ENCODE measurements at places on chromosomes 3 and 15.

GRCh38 chr3:45942051-45942825 is 1.0 kb upstream of the CXCR6 start:
- no peak for DNase-seq

GRCh38 chr15:65918945-65919344 is 49.7 kb downstream of the RAB11A start:
- DNase-seq = no peak

DNA sequence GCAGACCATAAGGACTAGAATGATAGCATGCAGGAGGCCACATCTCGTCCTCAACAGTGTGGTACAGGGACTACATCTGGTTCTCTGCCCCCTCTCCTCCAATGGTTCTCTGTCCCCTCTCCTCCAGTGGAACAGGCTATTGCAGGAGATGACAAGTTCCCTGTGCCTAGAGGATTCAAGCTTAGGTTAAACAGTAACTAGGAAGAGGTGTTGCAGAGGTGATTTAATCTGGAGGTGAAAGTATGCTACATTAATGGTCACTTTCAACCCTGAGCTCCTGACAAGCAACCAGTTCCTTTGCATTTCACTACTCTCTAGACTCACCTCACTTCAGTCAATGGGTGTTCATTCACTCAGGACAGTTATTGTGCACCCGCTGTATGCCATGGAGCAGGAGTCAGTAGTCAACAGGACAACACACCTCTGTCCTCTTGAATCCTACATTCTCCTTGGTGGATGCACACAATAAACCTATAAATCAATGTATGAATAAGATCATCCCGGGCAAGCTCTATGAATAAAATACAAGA is 16.0 kb downstream of the SPATA12 start:
- no peak for DNase-seq

DNA sequence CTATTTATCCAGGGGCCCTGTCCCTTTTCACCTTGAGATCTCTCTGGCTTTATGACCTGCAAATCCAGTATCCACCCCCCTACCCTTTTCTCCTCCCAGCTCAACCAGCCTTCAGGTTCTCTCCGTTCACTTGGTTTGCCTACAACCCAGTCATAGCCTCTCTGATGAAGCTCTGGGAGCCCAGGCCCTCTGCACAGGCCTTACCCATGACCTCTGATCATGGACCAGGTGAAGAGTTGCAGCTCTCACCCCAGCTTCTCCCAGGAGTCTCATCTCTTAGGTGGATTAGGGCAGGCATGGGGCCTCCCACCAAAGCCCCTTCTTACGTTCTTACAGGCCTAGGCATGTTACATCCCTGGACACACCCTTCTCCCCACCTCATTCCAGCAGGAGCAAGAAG is 59.8 kb downstream of the EXOG start:
- DNase-seq = no peak

GRCh38 chr3:139310474-139310933 is 33.3 kb upstream of the MRPS22 start:
- DNase-seq = no peak

- no peak for DNase-seq
Observed at GRCh38 chr15:101193120-101193644, 58.7 kb downstream of the CHSY1 start.

DNA sequence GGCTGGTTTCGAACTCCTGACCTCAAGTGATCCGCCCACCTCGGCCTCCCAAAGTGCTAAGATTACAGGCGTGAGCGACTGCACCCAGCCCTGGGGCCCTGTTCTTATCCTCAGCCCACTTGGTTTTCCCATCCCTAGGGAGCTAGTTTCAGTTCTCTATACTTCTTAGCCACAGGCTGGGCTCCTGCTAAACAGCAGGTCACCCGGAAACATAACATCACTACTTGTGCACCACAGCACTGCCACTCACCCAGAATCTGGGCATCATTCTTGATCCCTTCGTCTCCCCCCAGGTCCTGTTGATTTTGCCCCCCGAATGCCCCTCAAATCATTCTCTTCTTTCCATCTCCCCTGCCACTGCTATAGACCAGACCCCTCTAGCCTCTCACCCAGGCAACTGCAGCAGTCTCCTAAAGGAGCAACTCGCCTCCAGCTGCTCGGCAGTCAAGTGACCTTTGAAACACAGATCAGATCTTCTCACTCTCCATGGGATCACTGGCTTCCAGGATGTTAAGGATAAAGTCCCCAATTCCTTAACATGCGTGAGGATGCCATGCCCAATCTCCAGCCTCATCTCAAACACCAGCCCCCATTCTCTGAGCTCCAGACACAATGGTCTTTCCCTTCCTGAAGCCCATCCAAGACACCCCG is 5.6 kb upstream of the AP3S2 start:
- DNase-seq = no peak

DNA sequence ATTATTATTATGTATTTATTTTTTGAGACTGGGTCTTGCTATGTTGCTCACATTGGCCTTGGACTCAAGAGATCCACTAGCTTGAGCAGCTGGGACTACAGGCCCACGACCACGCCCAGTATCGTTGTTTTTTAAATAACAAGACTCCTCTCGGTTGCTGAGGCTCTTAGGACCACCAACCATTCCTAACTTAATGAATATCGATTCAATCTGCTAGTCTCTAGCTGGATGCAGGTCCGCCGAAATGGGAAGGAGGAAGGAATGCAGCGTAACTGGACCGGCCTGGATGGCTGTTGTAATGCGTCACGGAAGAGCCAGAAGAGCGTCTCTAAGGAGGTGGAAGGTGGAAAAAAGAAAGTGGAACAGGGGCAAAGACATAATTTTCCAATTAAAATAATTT is 1.7 kb downstream of the ANXA2 start:
- DNase-seq = no peak

DNA sequence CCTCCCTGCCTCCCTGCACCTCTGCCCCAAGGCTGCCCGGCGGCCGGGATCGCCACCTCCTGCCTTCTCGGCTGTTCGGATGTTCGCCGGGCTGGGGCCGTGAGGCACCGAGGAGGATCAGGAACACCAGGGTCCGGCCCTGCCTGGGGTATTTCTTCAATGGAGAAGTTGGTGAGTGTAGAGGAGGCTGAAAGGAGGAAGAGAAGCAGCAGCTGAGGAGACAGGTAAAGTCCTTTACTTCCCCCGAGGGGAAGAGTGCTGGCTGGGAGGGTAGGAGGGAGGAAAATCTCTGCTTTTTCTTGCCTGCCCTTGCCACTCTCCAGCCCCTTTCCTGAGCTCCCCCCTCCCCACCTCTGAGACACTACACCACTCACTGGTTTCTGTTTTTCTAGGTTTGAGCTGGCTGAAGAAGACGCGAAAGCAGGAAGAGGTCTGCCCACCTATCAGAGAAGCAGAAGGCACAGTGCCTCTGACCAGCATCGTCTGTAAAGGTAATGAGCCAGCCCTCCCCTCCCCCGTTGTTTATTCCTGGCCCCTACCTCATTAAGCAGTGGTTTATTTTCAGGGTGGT is 519 bp downstream of the ASB7 start:
- peak; percentile 53 for DNase-seq

- DNase-seq = no peak
Observed at GRCh38 chr15:49380912-49381311, 42.1 kb upstream of the FGF7 start.

GRCh38 chr15:72912121-72912520 is 128.6 kb upstream of the ADPGK start:
- no peak for DNase-seq

- DNase-seq = no peak
Observed at GRCh38 chr3:121793078-121793477, 41.8 kb downstream of the IQCB1 start.

- no peak for DNase-seq
Observed at GRCh38 chr3:106750092-106750491, 627.1 kb upstream of the CCDC54 start.

- DNase-seq = no peak
Observed at GRCh38 chr3:98971169-98971681, 69.7 kb upstream of the DCBLD2 start.

DNA sequence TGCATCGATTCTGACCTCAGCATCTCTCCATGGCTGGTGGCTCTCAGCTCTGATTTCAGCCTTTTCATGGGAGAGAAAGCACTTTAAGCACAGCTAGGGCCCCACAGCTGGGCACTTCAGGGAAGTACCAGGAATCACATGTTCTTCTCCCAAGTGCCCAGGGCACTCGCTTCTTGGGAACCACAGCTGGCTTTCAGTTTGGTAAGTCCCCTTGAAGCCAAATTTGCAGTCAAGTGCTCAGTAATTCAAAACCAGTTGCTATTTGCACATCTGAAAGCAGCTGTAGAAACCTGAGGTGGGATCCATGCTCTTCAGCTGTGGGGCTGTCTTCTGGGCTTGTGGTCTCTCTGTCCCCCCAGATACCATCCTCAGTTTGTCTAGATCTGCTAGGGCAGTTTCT is 12.8 kb downstream of the GABRA5 start:
- DNase-seq = no peak

GRCh38 chr15:61474796-61475195 is 245.7 kb upstream of the RORA start:
- no peak for DNase-seq

GRCh38 chr3:103403191-103403590 is 968.4 kb downstream of the ZPLD1 start:
- DNase-seq = no peak

DNA sequence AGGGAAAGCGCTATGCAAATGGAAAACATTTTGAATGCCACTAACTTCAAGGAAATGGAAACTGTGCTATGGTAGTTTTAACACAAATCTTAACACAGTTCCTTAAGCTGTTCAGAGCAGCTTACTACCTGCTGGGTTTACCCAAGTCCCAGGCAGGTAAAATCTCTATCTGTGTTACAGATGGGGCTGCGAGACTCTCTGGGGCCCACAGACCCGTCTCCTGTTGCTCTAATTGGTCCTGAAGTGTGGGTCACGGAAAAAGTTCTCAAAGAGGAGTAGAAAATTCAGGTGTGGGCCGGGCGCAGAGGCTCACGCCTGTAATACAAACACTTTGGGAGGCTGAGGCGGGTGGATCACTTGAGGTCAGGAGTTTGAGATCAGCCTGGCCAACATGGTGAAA is 16.9 kb upstream of the ZFYVE19 start:
- DNase-seq = no peak

DNA sequence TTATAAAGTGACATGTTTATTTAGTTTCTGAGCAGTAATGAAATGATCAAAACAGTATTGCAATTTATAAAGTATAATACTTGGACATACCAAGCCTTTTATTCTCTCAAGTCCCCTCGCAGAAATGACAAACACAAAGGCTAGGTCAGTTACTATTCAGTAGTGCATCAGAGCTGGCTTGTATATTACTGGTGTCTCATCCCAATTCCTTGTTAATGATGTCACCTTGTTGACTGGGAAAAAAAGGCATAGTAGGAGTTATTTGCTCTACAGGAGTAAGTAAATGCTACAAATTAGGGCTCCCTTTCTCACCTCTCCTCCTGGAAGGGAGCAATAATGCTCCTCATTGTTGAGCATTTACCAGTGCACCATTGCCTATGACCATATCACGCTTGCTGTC is 317.6 kb downstream of the CHL1 start:
- DNase-seq = no peak

DNA sequence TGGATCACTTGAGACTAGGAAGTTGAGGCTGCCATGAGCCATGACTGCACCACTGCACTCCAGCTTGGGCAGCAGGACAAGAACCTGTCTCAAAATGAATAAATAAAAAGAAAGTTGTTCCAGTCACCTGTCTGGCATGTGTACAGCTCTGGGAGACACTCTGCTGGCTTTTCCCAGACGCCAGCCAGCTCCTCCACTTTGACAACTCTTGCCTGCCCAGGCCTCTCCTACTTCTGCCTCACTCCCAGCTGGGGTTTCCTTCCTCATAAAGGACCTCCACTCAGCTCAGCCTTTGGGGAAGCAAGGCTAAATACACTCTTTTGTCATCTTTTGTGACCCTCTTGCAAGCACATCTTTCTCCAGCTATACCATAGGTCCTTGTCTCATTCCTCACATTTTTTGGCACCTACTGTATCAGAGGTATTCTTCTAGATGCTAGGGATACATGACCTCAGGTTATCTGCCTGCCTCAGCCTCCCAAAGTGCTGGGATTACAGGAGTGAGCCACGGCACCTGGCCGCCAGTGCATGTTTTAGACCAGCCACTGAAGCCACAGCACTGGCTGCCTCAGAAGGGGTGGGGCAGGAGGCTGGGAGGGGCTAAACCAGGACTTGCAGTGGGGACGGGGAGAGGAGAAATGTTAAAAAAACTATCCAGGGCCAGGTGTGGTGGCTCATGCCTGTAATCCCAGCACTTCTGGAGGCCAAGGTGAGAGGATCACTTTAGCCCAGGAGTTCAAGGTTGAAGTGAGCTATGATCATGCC is 10.0 kb upstream of the ELP6 start:
- DNase-seq = no peak

- no peak for DNase-seq
Observed at GRCh38 chr3:12138044-12138443, 20.7 kb downstream of the TIMP4 start.

GRCh38 chr15:91891788-91892345 is 38.4 kb downstream of the SLCO3A1 start:
- no peak for DNase-seq

Data from CD8-positive, alpha-beta memory T cell (primary cell).